Femur (tissue), 1 donor: ENCODE measurements at places on chromosomes 1 and 21.

GRCh38 chr1:160907976-160908375 lies 23.0 kb upstream of the ITLN1 start:
- no peak for DNase-seq

- no peak for DNase-seq
Measured at GRCh38 chr1:183916574-183916973, 111.7 kb downstream of the RGL1 start.

DNA sequence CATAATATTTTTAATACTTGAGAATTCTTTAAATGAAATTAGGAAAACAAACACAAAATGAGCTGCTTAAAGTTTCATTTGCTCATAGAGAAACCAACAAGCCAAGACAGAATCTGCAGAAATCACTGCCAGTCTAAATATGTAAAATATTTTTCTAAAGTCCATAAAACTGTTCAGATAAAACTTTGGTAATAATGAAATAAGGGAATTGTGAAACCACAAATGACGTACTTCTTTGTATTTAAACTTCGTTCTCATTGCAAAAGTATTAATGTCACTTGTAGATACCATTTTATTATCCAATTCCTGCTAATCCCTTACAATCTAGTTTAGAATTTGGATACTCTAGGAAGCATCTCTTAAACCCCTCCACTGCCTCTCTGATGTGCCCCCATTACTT lies 234.5 kb upstream of the NEGR1 start:
- no peak for DNase-seq

DNA sequence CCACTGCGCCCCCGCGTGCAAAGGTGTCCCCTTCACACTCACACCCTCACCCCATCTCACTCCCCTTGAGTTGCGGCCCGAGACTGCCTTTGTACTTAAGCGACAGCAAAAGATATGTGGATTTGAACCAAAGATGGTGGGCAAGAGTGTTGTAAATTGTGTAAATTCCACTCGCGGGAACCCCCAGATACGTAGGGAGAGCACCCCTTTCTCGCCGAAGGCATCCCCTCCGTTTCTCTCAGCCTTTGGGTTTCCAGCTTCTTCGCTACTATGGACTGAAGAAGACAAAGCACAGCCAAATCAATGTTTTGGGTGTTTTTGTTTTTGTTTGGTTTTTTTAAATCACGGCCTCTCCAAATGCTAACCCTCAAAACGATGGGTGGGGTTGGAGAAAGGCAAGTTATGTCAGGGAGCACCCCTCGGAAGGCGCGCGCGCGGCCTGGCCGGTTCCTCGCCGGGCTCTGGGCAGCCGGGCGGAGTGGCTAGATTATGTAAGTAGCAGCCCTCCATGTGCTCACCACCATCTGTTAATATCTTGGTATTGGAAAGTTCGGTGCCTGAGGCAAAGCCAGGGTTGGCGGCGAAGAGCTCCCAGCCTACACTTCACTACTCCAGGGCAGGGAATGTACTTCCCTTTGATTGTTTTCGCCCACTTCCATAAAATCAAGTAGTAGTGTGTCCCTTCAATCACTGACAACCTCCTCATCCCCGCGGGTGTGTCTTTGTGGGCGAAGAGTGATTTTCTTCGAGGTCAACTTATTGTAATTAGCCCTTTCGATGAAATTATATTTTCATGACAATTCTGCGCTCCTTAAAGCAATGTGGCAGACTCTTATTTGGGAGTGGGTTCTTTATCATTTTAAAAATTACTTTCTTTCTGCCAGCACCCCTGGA lies 4.0 kb upstream of the PROX1 start:
- no peak for DNase-seq

GRCh38 chr1:163771637-163772036 lies 449.9 kb downstream of the NUF2 start:
- DNase-seq: no peak

GRCh38 chr1:60963167-60963940 lies 119.0 kb upstream of the NFIA start:
- no peak for DNase-seq

DNA sequence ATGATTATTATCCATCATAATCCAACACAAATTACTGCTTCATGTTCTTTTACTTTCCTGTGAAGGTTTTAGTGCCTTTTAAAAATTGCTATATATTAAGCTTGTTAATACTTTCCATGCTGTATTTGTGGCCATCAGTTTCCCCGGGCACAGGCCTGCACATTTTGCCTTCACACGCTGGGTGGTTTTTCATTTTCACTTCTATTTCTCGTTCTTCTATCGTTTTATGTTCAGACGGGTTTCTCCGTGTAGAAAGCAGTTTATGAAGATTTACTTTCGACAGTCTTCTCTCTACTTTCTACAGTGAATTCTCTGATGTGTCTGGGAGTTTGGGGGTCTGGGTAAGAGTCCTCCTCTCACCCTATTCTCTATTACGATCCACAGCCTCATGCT lies 9.5 kb downstream of the RUNX3 start:
- DNase-seq: no peak

GRCh38 chr21:15063081-15063813 lies 1.6 kb downstream of the NRIP1 start:
- no peak for DNase-seq
